Caco-2 (cell line): ENCODE measurements at places on chromosomes 5 and 9. TPM values are rescaled to one million over a fixed set of nuclear protein-coding genes. Genes with fewer than 3 reads are reported as not detected.

GRCh38 chr5:33281431-33281843, 159.3 kb upstream of the TARS1 start:
- DNase-seq = no peak
- no peaks in the 10 kb centered on the region for H3K27me3 ChIP-seq
- H3K4me3 ChIP-seq = no peak overlapping the region
- no peaks in the 10 kb centered on the region for H3K36me3 ChIP-seq

GRCh38 chr9:83209188-83209731, 146.3 kb upstream of the RASEF start:
- no peaks in the 10 kb centered on the region for H3K4me1 ChIP-seq
- H3K27ac ChIP-seq = no peak overlapping the region
- no peak for DNase-seq

DNA sequence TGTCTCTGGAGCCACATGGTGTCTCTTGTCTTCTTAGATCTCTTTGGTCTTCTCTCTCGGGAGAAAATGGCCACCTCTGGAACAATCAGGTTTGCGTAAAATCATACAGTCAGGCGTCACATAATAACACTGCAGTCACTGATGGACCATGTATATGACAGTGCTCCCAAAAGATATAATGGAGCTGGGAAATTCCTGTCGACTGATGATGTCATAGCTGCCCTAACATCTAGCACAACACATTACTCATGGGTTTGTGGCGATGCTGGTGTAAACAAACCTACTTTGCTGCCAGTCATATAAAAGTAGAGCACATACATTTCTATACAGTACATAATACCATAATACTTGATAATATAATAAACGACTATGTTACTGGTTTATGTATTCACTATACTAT, 30.1 kb upstream of the RAI14 start:
- DNase-seq = no peak
- no peaks in the 10 kb centered on the region for H3K4me1 ChIP-seq
- H3K27ac ChIP-seq = no peak overlapping the region

- no peak for DNase-seq
- H3K36me3 ChIP-seq = no peaks in the 10 kb centered on the region
- no peaks in the 10 kb centered on the region for H3K27me3 ChIP-seq
- no peak overlapping the region for H3K4me3 ChIP-seq
- no peak overlapping the region for H3K27ac ChIP-seq
- peaks cover 5% of the 10 kb centered on the region; the same call in 1 of the 2 replicates for H3K4me1 ChIP-seq
Observed at GRCh38 chr5:76427206-76428140, 24.4 kb downstream of the IQGAP2 start.

DNA sequence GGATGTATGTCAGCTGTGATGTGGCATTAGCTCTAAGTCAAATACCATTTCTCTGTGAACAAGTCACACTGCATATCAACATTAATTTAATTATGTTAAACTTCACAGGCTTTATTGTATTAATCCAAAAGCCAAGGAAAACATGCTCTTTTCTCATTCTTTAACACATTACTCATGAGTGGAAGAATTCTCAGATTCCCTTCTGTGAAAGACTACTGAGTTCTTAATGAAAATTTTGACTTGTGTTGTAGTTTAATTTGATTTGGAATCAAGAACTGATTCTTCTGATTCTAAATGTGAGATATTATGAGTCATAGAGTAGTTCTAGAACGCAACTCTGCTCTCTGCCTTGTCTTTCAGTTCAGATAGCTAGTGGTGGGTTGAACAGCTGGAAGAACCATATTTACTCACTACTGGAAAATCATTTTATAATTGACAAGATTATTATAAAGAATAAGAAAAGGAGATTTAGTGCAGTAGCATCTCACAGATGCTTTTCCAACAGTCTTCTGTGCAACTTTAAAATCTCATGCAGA, 90.6 kb downstream of the VCAN start:
- no peak overlapping the region for H3K4me3 ChIP-seq
- H3K27me3 ChIP-seq = no peaks in the 10 kb centered on the region
- H3K27ac ChIP-seq = no peak overlapping the region
- no peaks in the 10 kb centered on the region for H3K36me3 ChIP-seq
- no peak for DNase-seq

GRCh38 chr5:173953528-173954090, 35.4 kb upstream of the C5orf47 start:
- no peak for DNase-seq
- no peak overlapping the region for H3K4me3 ChIP-seq
- peaks cover 13% of the 10 kb centered on the region for H3K4me1 ChIP-seq

DNA sequence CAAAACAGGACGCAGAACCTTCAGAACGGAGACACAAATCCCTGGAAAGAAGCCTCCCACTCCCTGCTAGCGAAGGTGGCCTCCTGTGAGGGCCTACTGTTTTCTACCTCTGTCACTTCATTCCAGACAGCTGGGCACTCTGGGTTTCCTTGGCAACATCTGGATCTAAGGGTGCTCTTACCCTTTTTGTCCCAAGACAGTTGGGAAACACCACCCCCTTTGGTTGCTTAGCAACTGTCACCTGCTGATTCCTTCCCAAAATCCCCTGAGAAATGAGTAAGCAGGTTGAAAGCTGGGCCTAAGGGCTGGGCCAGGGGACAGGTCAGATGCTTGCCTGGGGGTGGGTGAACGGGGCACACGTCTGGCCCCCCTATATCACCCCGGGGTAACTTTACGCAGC, 29.4 kb downstream of the NANS start:
- H3K4me1 ChIP-seq = no peaks in the 10 kb centered on the region
- H3K27me3 ChIP-seq = no peaks in the 10 kb centered on the region
- no peak overlapping the region for H3K4me3 ChIP-seq
- peak; percentile 49 for DNase-seq
- H3K36me3 ChIP-seq = peaks cover 10% of the 10 kb centered on the region
- H3K27ac ChIP-seq = peak overlapping the region; percentile 42

DNA sequence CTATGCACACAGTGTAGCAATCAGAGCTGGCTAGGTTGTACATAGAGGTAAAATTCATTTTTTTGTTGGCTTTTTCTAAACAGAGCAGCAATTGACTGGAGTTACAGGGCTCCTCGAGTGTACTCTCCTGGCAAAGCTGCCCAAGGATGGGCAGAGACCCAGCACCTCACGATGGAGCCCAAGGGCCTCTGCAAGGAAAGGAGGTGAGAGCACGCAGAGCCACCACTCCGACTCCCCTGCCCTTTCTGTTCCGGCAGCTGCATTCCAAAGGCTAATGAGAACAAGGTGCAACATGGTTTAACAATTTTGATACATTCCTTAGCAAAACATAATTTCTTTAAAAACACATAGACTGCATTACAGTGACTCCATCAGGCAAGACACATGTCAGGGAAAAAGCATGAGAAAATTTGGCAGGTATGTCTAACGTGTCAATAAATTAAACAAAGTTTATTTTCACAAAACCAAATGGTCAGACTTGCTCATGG, 47.5 kb downstream of the SAXO1 start:
- H3K4me1 ChIP-seq = no peaks in the 10 kb centered on the region
- no peak for DNase-seq
- H3K27me3 ChIP-seq = no peaks in the 10 kb centered on the region
- no peak overlapping the region for H3K4me3 ChIP-seq
- no peaks in the 10 kb centered on the region for H3K36me3 ChIP-seq
- no peak overlapping the region for H3K27ac ChIP-seq

- no peak overlapping the region for H3K4me3 ChIP-seq
- no peak for DNase-seq
- H3K27ac ChIP-seq = no peak overlapping the region
- no peaks in the 10 kb centered on the region for H3K27me3 ChIP-seq
- H3K4me1 ChIP-seq = no peaks in the 10 kb centered on the region
Observed at GRCh38 chr5:89236900-89237299, 353.9 kb upstream of the MEF2C start.

Gene ABLIM3
- total RNA-seq = not detected in 2 replicates

Gene ZNF366
- total RNA-seq = not detected in 2 replicates

Gene DNAJC25
- total RNA-seq = 10.2 and 10.4 TPM in 2 replicates

Gene FCN2
- total RNA-seq = not detected in 2 replicates

Gene GLT6D1
- total RNA-seq = not detected in 2 replicates

Gene CRHBP
- not detected in 2 replicates for total RNA-seq

Gene PCDHB15
- 0.21 TPM in 1 of 2 replicates, not detected in the other for total RNA-seq
